ENCODE measurements at places on chromosomes 2 and 18.

GRCh38 chr2:16260041-16260830 is 319.9 kb downstream of the MYCN start:
- DNase-seq, result no peak

DNA sequence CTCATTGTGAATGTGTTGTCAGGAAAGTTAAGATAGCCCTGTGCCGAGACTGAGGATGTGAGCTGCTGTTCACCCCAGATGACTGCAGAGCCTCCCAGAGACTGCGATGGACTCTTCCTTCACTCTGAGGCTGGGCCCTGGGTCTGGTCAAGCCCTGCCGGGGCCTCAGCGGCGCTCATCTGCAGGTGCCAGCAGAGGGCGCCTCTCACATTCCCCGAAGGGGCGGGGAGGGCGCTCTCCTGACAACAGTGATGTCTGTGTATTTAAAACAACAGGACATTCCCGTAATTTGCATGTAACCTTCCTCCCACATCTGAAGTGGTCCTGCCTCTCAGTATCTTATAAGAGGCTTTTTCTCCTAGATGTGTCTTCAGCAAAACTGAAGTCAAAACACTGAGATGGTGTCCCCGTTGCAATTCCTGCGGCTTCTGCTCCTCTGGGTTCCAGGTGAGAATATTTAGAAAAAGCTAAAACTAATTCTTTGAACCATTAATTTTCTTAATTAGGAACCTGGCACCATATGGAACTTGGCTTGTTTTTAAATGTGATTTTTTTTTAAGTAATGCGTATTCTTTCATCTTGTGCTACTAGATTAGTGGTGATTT is 1377.9 kb downstream of the RPIA start:
- no peak for DNase-seq

GRCh38 chr2:232477751-232478510 is 9.7 kb downstream of the ECEL1 start:
- no peak for DNase-seq

- DNase-seq, result no peak
Observed at GRCh38 chr2:98654699-98655495, 46.5 kb downstream of the UNC50 start.

DNA sequence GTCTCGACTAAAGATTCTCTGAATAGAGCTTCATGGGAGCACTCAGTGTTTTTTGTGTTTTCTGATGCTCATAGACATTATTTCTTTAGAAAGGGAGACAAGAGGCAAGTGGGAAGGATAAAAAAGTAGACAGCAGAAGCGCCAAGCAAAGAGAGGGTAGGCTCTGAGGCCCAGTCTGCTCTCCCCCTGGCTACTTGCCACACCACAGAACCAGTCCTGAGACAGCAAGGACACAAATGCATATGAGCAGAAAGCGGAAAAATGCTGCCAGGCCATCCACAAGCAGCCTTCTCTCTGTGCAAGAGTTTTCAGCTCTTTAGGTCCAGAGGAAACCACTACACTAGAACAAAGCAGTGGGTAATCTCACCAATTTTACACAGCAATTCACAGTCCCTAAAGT is 285.4 kb downstream of the ZNF521 start:
- no peak for DNase-seq

DNA sequence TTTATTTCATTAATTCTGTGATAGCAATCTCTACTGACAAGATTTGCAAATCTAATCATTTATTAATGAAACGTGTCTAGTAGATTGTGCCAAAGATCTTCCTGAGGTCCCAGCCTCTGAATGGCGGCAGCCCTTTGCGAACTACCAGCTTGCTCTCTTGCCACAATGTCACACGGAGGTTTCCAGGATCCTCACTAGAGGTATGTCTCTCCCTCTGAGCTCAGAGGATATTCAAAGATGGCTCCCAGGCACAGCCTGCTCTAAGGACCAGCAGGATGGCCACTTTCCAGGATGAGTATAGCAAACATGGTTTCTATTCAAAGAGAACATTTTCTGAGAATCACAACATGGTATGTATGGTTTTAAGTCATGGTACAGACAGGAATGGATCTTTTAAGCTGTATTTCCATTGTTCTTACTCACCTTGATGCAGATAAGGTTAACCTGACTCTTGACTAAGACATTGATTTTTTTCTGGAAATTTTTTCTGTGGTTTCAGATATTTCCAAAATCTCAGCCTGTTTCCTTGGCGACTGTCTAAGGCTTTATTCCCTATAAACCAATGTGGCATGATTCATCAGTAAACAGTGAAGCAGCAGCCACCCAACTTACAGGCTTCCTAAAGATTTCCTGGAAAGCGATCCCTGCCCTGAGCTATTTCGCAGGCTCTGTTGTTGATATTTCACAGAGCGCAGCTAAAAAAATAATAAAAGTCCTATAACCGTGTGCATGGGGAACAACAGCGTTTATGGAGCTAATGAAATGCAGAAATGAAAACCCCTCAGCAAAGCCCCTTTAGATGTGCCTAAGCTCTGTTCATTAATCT is 54.1 kb upstream of the KLF7 start:
- no peak for DNase-seq

DNA sequence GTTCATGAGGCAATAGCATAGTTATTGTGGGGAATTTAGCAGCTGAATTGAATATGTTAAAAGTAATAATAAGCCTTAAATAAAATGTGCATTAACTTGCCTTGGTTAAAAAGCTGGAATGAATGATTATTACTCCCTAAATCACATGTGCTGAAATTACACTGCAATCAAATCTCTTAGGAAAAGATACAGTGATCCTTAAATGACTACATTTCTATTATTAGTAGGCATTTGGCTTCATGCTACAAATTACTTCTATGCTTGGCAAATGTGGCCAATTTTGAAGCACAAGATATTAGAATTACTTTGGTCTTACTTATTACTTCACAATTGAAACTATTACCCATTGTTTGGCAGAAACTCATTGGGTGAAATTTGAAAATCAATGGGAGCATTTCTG is 5.4 kb downstream of the RND3 start:
- no peak for DNase-seq

DNA sequence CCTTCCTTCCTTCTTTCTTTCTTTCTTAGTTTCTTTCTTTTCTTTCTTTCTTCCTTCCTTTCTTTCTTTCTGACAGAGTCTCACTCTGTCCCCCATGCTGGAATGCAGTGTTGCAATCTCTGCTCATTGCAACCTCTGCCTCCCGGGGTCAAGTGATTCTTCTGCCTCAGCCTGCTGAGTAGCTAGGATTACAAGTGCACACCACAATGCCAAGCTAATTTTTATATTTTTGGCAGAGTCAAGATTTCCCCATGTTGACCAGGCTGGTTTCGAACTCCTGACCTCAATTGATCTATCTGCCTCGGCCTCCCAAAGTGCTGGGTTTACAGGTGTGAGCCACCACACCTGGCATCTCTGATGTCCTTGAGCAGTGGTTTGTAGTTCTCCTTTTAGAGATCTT is 48.5 kb downstream of the IL1R2 start:
- no peak for DNase-seq

DNA sequence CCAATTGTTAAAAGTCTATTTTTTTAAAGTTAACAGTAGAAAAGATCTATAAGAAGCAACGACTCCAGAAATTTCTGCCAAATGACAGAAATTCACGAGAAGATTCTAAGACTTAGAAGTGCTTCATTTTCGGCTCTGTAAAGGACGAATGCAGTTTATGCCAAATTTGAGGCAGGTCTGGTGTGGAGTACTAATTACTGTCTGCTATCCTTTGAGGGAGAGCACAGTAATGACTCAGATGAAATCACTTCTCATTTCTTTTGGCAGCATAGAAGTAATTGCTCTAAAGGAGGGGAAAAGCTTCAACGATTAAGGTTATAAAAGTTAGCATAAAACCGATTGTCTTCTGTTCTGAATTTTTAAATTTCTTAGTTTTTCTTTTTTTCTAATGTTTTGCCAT is 11.4 kb downstream of the G6PC2 start:
- no peak for DNase-seq

GRCh38 chr18:60649107-60649506 is 276.5 kb upstream of the MC4R start:
- DNase-seq, result peak; percentile 14

- no peak for DNase-seq
Observed at GRCh38 chr2:99888617-99889016, 253.8 kb downstream of the AFF3 start.

- no peak for DNase-seq
Observed at GRCh38 chr2:165563468-165564225, 94.1 kb downstream of the CSRNP3 start.

- no peak for DNase-seq
Observed at GRCh38 chr2:100404411-100404810, 13.1 kb downstream of the CHST10 start.
